SJCRH30 (cell line): ENCODE measurements at places on chromosomes 2 and 18. TPM values are rescaled to one million over a fixed set of nuclear protein-coding genes. Genes with fewer than 3 reads are reported as not detected.

DNA sequence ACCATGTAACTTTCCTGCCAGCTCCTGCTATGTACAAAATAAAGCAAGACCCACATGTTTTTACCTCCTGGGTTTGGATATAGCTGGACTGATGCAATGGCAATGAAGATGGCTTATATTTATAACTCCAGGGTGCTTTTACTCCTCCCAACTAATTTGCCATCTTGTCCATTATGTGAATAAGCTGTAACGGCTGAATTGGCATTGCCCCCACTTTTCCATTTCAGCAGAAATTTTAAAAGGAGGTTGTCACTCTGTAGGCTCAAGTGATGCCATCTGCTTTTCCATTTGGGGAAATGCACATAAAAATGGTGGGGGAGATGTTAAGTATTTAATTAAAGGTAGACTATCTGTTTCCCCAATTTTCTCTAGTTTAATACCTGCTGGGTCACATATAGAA, 345.5 kb downstream of the ERBB4 start:
- DNase-seq: no peak
- H3K4me1 ChIP-seq: no peaks in the 10 kb centered on the region
- no peak overlapping the region for H3K27ac ChIP-seq
- H3K4me3 ChIP-seq: no peak overlapping the region

Gene HOXD13
- total RNA-seq: 11.0 and 13.6 TPM in 2 replicates

- H3K36me3 ChIP-seq: no peaks in the 10 kb centered on the region
- DNase-seq: peak; percentile 76
- peaks cover 5% of the 10 kb centered on the region for H3K4me1 ChIP-seq
- no peaks in the 10 kb centered on the region for H3K27me3 ChIP-seq
- H3K4me3 ChIP-seq: no peak overlapping the region
Measured at GRCh38 chr2:217510771-217511291, 492.0 kb downstream of the TNS1 start.

Gene MC2R
- not detected in 2 replicates for total RNA-seq

Gene PFN4
- total RNA-seq: 0.53 and 0.81 TPM in 2 replicates
